ENCODE measurements at places on chromosomes 6 and 20.
A peak's percentile ranks its signal among the peaks of the same experiment; 100 is the strongest.

GRCh38 chr6:42293386-42293977, 75.8 kb upstream of the MRPS10 start:
- DNase-seq: no peak

- DNase-seq: no peak
These were observed 77.8 kb upstream of the TGM3 start for GRCh38 chr20:2217857-2218539.

DNA sequence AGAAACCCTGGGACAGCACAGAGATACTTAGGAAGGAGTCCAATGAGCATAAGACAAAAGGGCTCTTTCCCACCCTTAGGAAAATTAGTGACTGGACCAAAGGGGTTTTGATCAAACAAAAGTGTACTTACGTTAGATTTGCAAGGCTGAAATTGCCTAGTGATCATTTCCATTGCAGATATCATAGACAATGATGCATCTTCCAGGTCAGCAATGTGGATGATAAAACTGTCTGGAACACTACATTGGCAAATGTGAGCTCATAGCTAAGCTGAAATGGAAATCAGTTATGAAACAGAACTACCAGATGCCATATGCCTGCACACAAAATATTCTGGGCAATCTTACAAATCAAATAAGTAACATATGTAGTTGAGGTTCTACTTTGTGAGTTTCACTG, 34.0 kb downstream of the LY86 start:
- no peak for DNase-seq

DNA sequence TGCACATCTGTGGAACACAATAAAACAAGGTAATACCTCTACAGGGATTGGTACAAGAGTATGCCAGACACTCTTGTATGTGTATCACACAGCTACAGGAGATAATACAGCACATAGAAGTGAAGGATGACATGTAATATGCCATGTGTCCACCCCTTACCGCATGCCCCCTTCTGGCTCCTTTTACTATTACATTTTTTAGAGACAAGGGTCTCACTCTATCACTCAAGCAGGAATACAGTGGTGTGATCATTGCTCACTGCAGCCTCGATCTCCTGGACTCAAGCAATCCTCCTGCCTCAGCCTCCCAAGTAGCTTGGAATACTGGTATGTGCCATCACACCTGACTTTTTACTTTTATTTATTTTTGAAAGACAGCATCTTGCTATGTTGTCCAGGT, 4.2 kb upstream of the NCR3 start:
- DNase-seq: no peak

- DNase-seq: no peak
These were observed 12.9 kb upstream of the SLC9A8 start for GRCh38 chr20:49799698-49800097.

GRCh38 chr6:72861935-72862432, 240.1 kb downstream of the KCNQ5 start:
- no peak for DNase-seq

GRCh38 chr20:57573242-57573641, 12.3 kb downstream of the PCK1 start:
- no peak for DNase-seq

DNA sequence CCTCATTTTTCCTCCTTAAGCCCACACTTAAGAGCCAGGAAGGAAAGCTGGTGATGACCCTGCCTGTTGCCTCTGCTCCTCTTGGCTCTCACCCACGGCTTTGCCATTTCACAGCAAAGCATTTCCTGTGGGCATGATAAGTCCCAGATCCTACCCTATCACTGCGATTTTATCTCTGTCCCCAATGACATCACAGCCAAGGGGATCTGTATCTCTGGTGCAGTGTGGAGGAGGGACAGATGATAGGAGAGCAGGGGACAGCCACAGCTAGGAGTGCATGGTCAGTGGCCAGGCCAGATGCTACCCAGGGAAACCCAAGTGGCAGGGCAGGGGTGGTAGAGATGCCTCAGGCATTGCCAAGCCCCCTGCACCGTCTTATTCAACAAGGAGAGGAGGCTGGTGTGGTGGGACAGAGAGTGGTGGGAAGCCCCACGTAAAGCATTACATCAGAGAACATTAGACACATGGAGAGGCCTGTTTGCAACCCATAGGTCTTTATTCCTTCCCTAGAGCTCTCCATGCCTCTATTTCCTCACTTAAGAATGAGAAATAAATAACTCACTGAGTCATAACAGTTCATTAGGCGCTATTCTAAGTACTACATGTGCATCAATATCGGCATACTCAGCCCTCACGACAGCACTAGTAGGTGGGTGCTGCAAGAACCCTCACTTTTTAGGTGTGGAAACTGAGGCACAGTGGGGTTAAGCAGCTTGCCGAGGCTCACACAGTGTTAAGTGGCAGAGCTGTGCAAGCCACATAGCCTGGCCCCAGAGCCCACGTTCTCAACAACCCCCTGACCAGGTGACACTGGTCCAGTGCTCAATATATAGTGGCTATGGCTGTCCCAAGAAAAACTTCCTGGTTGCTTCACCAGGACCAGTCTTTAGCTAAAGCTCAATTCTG, 4.6 kb downstream of the TFEB start:
- DNase-seq: no peak

DNA sequence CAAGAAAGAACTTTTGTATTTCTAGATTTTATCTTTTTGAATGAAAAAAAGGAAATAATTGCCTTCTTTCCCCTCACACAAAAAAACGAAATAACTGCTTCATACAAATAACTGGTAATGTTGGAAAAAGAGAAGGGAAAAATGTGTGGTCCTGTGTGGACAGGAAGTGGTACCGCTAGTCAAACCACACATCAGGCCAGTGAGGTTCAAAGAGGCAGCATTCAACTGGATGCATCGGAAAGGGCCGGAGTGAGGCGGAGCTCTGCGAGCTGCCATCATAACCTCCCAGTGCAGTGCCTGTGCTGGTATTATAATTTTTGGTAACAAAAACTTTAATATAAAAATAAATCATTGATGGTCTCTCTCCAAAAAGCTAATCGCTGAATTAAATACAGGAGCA, 111.2 kb downstream of the IRF4 start:
- DNase-seq: no peak

DNA sequence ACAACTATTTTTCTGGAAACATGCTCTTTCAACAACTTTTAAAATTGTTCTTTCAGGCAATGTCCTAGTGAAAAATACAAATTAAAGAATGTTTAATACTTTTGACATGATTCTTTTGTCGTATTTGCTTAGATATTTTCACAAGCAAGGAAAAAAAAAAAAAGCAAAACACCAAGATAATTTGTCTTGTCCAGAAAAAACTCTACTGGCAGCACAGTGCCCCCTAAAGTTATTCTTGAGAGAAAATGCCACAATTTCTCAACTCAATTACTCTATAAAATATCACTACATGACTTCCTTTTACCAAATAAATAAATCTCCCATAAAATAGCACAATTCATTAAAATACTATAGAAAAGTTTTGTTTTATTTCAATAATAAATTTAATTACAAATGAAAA, 652.5 kb upstream of the EPHA7 start:
- no peak for DNase-seq

DNA sequence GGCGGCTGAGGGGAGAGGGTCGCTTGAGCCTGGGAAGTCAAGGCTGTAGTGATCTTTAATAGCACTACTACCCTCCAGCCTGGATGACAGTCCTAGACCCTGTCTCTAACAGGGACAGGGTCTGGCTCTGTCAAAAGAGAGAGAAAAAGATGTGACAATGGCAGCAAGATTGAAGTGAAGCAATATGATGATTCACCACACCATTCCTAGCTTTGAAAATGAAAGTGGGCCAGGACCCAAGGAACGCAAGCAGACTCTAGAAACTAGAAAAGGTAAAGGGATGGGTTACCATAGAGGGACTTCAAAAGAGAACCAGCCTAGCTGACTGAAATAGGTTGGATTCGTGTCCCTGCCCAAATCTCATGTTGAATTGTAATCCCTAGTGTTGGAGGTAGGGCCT, 426.9 kb downstream of the HTR1B start:
- no peak for DNase-seq

DNA sequence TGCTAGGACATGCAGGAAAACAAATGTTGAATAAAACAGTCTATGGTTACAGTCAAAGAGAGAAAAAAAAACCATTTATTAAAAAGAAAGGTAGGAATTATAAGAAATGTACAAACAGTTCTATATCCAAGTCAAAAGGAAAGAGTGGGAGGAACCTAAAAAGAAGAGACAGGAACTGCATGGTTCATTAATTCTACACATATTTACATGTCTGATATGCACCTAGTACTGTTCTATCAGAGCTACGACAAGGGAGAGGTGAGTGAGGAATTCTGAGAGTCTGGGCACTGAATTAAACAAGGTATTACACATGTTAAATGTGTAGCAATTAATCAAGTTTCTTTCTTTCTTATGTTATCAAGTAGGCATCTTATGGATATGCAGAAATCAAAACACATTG, 41.9 kb downstream of the SYCP2 start:
- DNase-seq: no peak

DNA sequence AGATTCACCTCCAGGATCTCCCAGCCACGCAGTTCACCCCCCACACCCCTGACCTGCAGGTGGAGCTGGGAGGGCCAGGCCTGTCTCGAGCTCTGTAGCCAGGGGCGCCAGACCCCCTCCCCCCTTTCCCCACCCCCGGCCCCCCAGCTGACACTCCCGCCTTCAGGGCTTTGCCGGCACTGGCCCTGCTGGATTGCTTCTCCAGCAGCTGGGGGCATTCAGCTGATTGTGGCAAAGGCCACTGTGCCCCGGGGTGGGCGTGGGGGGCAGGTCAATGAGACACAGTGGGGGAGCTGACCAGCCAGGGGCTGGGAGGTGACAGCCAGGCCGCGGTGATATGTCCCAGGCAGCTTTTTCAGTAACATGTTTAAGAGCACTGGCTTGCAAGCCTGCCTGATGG, 22.2 kb downstream of the ZBP1 start:
- no peak for DNase-seq

DNA sequence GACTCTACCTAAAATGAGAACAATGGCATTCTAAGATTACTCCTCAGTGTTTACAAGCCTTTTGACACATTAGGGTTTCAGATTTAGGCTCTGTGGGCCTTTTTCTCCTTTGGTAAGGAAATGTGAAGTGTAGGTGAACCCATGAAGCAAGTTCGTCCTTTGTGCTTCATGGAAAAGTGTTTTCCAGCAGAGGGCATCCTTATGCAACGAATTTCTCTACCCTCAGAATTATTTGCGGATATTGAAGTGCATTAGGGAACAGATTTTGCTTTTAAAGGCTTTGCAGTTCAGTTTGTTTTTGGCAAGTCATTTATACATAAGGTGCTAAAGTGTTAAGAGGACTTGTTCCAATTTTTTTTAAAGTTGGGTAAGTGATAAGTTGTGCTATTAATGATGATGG, 55.7 kb upstream of the FERMT1 start:
- DNase-seq: no peak

- DNase-seq: no peak
These were observed 17.2 kb downstream of the STK35 start for GRCh38 chr20:2118783-2119182.

- DNase-seq: no peak
These were observed 66.4 kb upstream of the PDE10A start for GRCh38 chr6:165729307-165729936.

DNA sequence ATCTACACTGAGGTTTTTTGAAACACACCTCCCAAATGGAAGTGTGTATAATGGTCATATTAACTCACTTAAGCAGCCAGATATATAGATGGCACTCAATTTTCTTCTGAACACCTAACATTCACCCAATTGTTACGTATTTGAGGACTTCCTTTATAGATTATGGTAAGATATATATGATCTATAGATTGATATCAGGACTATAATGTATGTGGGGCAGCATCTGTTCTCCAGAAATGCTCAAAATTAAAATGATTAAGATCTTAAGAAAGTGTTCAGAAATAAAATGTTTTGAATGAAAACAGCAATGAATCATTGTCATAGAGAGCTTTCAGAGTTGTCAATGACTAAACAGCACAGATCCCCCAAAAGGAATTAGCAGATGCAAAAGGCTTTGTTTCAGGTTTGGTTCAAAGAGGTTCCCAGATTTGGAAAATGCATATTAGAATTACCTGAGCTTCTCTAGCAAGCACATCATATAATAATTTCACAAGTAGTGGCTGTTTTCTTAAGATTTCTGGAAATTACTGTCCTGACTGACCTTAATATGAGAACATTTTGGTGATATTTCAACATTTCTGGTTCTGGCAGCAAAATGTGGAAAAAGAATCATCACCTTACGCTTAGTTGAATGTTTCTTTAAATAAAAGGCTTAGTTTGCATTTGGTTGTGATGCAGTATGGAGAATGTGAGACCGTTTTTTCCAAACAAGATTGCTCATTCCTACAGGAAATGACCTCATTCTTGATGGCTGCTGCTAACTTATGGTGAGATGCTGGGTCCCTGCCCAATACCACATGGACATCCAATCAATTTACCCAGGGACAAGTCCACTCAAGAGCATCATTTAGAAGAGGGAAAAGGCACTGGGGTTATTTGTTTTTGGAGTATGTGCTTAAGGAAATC, 31.5 kb downstream of the TRAF3IP2 start:
- DNase-seq: peak; percentile 75

- DNase-seq: no peak
These were observed 46.0 kb upstream of the HINT3 start for GRCh38 chr6:125910527-125910926.

GRCh38 chr6:138291849-138292181, 73.5 kb upstream of the PBOV1 start:
- DNase-seq: no peak

GRCh38 chr20:58452667-58453255, 62.4 kb downstream of the APCDD1L start:
- no peak for DNase-seq

GRCh38 chr6:39029156-39030011, 19.2 kb upstream of the GLP1R start:
- no peak for DNase-seq

GRCh38 chr20:4084096-4084495, 68.7 kb upstream of the RNF24 start:
- no peak for DNase-seq

DNA sequence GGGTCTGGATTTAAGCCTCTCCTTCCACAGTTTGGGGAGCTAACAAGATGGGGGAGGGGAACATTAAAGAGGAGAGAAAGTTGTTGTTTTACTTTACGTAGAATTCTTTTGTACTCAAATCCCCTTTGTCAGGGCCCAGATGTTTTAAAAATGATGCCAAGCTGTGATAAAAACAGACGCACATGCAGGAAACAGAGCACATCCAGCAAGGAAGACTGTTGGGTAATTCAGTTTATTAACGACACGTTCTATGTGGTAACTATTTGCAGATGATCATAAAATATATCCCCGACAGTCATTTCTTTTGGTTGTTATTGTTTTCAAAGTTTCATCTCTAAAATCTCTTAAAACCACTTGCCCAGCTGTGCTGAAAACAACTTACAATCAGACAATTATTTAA, 307.0 kb upstream of the PRDM1 start:
- DNase-seq: no peak

GRCh38 chr6:27667657-27668441, 194.9 kb upstream of the ZNF184 start:
- DNase-seq: no peak

- no peak for DNase-seq
These were observed 30.6 kb downstream of the MOCS1 start for GRCh38 chr6:39903656-39904055.

GRCh38 chr6:119463081-119463626, 113.6 kb upstream of the MAN1A1 start:
- no peak for DNase-seq
